ENCODE measurements at places on chromosomes 12 and 14.

- DNase-seq = no peak
These were observed 74.6 kb downstream of the EGLN3 start for GRCh38 chr14:33876274-33876673.

GRCh38 chr12:50276912-50277671, 6.2 kb downstream of the LIMA1 start:
- no peak for DNase-seq

DNA sequence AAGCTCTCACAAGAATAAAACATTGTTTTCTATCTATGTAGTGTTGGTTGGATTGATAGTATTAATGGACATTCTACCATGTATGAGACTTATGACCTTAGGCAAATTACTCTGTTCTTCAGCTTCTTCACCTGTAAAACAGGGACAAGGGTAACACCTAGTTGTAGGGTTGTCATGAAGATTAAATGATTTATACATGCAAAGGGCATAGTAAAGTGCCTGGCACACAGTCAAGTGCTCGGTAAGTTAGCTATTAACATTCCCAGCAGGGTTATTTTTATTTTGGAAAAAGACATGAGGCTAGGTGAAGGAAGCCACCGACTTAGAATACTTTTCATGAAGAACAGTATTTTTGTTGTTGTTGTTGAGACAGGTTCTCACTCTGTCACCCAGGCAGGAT, 71.2 kb upstream of the PLXNC1 start:
- no peak for DNase-seq

- DNase-seq = peak; percentile 4
These were observed 572.6 kb upstream of the MDGA2 start for GRCh38 chr14:48247977-48248376.

DNA sequence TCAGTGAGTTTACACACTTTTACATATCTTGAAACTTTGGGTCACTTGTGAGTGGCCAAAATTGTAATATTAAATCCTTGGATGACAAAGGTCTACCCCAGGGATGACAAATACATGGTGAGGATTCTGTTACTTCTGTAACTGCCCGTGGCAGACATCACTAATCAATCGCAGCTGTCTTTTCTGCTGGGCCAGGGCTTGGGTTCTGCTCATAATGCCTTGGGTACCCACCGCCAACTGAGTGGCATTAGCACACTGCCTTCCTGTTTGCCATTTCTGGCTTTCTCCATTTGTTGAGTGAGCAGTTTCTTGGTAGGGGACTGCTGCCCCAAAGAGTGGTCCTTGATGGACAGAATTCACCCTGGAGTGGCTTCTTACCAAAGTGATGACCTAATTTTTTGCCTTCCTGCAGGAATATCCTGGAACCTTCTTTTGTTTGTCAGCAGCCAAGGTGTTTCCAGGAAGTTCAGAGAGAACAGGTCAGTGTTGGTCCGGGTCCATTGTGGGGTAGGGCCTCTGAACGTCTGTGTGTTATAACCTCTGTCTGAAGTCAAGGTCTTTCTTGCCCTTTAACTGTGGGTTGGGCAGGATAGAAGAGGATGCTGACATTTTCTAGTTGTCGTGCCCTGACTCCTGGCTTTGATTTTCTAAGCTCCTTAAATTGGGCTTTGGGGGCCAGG, 6.2 kb downstream of the TSPAN9 start:
- DNase-seq = no peak
